ENCODE measurements at places on chromosomes 16 and 17.

GRCh38 chr17:35448899-35449227 lies 297 bp upstream of the SLFN13 start:
- DNase-seq = no peak

DNA sequence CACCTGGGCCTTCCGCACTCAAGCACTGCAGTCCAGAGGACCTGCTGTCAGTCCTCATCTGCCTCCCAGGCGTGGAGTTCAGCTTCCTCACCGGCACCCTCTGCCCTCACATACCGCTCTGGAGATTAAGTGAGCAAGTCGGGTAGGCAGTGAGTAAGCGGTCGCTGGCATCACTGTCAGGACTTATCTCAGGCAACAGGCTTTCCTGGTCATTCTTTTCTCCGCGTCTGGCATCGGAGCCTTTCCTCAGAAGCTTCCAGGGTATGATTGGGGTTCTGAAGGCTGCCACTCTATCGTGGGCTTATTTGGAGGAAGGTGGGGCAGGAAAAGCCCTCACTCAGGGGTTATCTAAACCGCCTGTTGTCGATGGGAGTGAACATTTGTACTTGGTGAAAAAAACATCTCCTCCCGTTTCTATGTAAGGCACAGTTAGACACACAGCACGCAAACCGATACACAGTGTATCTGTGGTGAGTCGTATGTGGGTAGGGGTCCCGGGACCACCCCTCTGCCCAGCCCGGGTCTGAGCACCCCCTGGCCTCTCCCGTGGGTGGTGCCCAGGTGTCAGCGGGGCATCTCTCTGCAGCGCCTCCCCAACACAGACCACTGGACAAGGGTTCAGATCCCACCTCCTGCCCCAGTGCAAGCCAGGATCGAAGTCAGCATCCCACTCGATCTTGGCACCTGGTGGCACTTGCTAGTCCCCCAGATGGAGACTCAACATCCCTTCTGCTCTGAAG lies 92.5 kb upstream of the PLCG2 start:
- no peak for DNase-seq

DNA sequence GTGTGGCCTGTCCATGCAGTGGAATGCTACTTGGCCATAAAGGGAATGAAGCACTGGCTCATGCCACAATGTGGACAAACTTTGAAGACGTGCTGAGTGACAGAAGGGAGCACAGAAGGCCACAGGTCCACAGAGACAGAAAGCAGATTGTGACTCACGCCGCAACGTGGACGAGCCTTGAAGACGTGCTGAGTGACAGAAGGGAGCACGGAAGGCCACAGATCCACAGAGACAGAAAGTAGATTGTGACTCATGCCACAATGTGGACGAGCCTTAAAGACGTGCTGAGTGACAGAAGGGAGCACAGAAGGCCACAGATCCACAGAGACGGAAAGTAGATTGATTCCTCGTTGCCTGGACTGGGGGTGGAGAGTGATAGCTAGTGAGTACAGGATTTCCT lies 19.2 kb downstream of the ZC3H18 start:
- DNase-seq = no peak

DNA sequence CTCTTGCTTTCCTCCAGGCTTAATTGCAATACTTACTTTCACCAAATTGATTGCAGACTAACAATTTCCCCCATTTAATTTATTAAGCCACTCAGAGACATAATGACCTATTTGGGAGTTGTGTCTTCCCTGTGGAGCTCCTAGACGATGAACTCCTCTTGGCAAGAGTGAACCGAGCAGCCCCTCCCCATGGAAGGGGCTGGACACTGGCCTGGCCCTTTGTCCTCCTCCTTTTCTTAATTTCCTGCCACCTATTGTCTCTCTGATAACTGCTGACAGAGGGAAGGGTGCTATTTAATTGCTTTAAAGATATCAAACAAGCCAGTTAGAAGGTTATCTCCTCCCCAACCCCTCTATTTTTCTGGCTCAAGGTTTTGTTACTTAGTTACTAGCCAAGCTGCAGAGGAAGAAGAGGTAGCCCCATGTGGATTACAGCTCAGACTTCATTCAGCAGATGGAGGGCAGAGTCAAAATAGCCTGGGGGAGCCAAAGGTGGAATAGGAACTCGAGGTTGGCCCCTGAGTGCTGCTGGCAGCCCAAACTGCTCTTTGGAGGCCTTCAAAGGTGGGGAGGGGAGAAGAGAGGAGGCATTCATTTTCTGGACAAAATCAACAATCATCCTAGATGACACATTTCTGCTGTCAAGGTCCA lies 3.7 kb upstream of the SSTR2 start:
- no peak for DNase-seq

DNA sequence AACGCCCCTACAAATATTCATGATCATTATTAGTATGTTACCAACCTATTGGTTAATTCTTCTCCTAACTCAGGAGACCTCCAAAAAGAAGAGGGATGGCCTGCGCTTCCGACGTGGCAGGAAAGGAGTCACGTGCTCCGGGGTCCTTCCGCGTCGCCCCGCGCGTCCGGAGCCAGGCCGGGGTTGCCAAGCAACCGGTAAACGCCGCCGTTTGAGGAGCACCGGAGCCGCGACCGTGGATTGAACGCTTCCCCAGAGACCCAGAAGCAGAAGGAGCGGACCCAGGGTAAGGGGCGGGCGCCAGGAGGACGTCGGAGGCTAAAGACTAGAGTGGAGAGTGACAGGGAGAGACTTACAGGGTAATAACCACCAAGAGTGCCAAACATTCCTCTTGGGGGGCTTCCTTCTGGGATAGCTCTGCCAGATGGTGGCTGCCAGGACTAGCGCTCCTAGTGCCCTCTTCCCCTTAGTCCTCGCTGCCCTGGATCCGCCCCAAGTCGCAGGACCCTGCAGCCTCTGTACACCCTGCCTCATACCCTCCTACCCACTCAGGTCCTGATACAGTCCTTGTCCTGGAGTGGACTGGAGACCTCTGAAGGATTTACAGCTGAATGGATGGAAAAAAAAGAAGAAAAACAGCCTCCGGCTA lies at the start of gene DNAI2:
TSS of gene DNAI2 (plus strand) at position 175 of the 649 bp plus-strand sequence. CDS start 7,584 bp downstream, outside the sequence.
- no peak for DNase-seq

- no peak for DNase-seq
Observed at GRCh38 chr17:752620-753219, 656 bp upstream of the GEMIN4 start.

DNA sequence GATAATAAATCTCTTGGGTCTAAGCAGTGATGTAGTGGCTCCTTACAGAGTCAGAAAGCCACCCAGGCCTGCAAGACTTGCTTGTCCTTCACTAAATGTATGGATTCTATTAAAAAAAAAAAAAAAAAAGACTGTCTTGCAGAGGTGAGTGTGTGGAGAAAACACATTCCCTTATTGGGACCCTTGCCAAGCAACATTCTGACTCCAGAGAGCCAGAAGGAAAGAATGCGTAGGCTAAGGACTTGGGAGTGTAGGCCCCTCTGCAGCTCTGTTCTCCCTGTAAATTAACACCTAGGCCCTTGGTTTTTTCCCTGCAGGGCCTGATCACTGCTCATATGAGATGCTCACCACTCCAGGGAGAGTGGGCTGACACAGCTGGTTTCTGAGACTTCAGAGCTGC lies 17.8 kb downstream of the SCPEP1 start:
- no peak for DNase-seq

GRCh38 chr16:51755039-51755501 lies 604.0 kb upstream of the SALL1 start:
- no peak for DNase-seq

- no peak for DNase-seq
Observed at GRCh38 chr17:74842599-74843351, 16.9 kb downstream of the GRIN2C start.

GRCh38 chr17:10807704-10808128 lies 3.8 kb upstream of the TMEM238L start:
- no peak for DNase-seq

DNA sequence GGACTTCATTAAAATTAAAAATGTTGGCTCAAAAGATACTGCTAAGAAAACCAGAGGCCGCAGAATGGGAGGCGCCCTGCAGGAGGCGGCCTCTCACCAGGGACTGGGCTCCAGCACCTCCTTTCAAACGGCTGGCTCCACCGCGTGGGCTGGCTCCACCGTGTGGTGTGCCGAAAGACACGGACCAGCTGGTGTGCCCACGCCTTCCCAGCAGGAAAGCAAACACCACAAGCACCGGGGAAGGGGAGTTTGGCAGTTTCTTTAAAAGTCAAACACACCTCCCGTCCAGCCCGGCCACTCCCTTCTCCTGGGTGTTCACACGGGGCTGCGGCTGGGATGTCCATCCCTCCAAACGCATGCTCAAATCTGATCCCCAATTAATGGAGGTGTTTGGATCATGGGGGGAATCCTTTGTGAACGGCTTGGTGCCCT lies 13.9 kb downstream of the HAGH start:
- DNase-seq = peak; percentile 57

DNA sequence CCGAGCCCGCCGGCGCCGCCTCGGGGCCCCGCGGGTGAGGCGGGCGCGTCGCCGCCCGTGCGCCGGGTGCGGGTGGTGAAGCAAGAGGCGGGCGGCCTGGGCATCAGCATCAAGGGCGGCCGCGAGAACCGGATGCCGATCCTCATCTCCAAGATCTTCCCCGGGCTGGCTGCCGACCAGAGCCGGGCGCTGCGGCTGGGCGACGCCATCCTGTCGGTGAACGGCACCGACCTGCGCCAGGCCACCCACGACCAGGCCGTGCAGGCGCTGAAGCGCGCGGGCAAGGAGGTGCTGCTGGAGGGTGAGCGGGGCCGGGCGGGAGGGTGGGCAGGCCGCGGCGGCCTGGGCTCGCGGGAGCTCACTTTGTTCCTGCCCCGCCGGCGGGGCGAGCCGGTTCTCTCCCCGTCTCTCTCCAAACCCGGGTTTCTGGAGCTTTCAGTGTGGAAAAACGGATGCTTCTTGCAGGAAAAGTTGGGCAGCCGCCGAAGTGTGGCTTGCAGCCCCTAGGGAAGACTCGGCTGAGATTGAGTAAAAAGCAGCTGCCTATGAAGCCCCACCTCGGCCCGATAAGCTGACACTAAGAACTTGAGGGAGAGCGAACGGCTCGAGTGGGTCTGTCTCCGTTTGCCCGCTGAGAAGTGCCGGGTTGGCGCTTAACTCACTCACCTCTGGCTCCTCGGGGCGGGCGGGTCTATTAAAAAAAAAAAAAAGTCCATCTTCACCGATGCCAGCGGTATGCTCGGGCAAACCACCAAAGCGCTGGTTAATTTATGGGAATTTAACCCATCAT lies 677 bp downstream of the SNTB2 start:
- DNase-seq = no peak

DNA sequence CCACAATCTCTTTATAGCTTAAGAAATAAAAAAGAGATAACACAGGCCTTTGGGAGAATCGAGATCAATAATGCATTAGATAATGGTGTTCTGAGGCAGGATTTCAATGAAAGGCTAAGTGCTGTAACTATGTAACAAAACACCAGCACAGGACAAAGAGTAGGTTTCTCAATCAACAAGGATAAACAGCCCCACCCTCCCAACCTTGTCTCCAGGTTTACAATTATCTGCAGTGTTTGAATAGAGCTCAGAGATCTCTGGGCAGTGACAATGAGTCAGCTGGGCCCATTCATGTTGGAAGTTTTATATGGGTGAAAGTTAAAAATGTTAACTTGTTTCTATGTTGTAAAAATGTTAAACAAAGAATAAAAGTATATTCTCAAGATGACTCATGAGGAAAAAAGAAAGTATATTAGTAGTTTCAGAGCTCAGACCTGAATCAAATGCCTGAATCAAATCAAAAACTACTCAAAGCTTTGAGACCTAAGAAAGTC lies 17.0 kb upstream of the KRT20 start:
- DNase-seq = no peak

DNA sequence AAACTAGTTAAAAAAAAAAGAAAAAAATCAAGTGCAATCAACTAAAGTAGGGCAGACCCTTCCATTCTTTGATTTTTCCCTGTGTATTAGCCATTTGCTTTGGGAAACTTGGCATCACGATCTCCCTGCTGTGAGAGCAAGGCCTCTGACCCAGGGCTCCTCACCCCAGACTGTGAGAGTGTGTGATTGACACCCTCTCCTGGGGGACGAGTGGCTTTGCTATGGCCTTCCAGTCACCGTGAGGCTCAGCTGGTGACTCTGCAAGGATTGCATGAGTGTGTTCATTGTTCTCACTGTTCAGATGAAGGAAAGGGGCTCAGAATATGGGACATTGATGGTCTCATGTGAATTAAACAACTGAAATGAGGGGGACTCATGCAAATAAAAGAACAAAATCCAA lies 69.0 kb upstream of the BCAR1 start:
- no peak for DNase-seq

GRCh38 chr16:85207357-85207921 lies 95.2 kb upstream of the CIBAR2 start:
- no peak for DNase-seq

DNA sequence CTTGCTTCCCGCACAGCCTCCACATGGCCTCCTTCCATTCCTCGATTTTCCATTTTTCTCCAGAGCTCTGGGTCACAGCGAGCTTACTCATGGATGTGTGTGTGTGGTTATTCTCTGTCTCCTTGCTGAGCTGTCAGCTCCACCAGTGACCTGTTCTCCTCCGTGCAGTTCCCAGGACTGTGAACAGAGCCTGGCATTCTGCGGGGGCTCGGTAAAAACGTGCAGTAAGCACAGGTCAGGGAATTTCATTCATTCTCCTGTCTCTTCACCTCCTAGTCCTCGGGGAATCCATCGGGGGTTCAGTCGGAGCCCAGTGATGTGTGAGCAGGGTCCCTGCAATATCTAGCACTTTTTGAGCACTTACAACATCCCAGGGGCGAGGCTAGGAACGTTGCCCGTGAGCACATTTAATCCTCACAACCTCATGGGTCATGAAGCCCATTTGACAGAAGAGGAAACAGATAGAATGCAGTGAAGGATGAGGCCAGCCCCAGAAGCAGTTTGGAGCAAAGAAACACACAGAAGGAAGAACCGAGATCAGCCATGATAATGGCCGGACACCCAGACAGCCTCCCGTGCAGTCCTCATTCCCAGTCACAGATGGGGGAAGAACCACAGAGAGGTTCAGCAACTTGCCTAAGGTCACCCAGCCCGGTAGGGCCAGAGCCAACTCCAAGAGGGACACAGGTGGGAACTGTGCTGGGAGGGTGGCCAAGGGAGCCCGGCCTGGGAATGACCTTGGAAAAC lies 183.2 kb upstream of the GSE1 start:
- DNase-seq = no peak

GRCh38 chr16:67963292-67963661 lies 5.2 kb downstream of the SLC12A4 start:
- no peak for DNase-seq

All from stimulated activated CD4-positive, alpha-beta T cell treated with anti-CD3 and anti-CD28 coated beads, TNF-alpha, amount 100 ng/mL, for 48 hours (primary cell).